ENCODE measurements at places on chromosomes 5 and 9.
A peak's percentile ranks its signal among the peaks of the same experiment; 100 is the strongest.

DNA sequence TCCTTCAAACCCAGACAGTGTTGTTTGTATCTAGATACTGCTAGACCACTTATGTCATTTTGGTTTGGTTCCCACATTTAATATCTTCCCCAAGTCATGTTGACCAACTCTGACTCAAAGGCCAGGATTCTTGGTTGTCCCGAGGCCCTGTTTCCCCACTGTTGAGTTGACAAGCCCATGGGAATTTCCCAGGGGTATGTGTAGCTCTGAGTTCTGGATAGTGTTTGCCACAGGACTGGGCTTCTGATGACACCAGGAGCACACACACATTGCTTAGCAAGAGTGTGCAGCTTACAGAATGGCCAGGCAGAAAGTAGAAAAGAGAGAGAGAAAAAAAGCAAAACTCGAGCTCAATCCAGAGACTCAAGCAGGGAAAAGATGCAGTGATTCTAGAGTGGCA lies 214.4 kb downstream of the NXNL2 start:
- DNase-seq, result no peak

DNA sequence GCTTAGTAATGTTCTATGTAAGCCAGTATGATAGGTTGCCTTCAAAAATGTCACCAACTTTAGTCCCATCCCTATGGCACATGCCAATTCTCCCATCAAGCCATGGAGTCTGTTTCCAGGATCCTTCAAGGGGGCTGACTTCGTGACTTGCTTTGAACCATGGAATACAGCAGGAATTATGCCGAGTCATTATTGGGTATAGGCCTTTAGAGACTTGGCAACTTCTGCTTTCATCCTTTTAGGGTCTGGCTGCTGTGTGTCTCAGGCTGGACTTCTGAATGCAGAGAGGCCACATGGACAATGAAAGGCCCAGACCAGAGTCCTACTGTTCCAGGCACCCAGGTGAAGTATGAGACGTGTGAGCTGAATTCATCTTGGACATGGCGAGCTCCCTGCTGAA lies 109.8 kb downstream of the DENND1A start:
- DNase-seq, result no peak

DNA sequence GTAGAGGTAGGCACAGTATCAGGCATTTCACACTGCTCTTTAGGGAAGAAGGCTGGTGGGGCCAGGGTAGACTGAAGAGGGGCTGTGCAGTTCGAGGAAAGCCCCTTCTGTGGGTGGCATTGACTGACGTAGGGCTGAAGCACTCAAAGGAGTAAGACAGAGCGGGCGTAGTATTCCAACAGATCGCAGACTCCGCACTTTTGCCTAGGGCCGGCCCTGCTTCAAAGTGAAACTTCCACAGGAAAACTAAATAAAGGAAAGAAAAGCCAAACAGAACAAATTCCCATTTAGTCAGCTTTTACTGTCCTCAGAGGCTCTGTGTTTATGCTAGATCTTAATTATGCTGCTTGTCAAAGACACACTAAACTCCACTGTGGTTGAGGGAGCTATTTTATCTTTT lies 493.0 kb upstream of the WWC1 start:
- DNase-seq, result no peak

- no peak for DNase-seq
Measured at GRCh38 chr5:68533571-68534084, 318.1 kb downstream of the PIK3R1 start.

GRCh38 chr5:87368601-87369000 lies 44.1 kb downstream of the CCNH start:
- DNase-seq, result no peak

- DNase-seq, result peak; percentile 43
Measured at GRCh38 chr5:225334-225733, 7.2 kb downstream of the SDHA start.

- no peak for DNase-seq
Measured at GRCh38 chr5:11596657-11597071, 307.6 kb downstream of the CTNND2 start.

DNA sequence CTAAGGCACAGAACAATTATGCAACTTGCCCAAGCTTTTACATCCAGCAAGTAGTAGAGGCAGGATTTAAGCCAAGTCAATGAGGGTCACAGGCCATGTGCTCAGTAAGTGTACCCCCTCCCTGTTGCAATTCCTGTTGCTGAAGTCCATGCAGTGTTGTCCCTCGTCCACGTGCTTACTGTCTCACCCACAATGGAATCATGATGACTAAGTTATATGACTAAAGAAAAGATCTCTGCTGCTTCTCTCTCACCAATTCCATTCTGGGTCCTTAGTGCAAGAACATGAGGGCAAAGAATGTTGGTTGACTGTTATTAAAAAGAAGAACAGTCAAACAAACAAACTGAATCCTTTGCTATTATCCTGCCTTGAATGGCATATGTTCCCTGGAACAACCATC lies 233.6 kb upstream of the SLC24A2 start:
- DNase-seq, result no peak

GRCh38 chr5:171639205-171639621 lies 146.4 kb upstream of the SMIM23 start:
- no peak for DNase-seq

GRCh38 chr5:51559921-51560658 lies 176.8 kb downstream of the ISL1 start:
- no peak for DNase-seq

- DNase-seq, result no peak
Measured at GRCh38 chr5:128949847-128950546, 15.3 kb upstream of the SLC27A6 start.

DNA sequence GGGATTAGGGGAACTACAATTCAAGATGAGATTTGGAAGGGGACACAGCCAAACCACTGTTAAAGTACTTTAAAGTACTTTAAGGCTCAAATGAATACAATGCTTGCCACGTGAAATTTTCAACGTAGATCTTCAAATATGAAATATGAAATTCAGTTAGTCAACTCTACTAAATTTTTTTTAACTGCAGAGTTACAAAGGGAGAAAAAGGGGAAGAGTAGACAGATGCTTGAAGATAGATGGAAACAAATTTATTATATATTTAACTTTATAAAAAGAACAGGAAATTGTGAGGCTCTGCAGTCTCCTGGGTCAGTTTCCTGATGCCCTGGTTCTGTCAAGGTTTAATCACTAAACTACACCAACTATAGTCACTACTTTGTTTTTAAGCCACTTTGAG lies 785.5 kb upstream of the DMAC1 start:
- no peak for DNase-seq

GRCh38 chr9:84874596-84874995 lies 205.1 kb downstream of the NTRK2 start:
- no peak for DNase-seq

GRCh38 chr5:32096891-32097595 lies 77.1 kb downstream of the GOLPH3 start:
- DNase-seq, result peak; percentile 30

GRCh38 chr9:79501546-79501945 lies 70.2 kb upstream of the TLE4 start:
- no peak for DNase-seq

GRCh38 chr9:114676901-114677300 lies 5.1 kb downstream of the TEX48 start:
- DNase-seq, result no peak

DNA sequence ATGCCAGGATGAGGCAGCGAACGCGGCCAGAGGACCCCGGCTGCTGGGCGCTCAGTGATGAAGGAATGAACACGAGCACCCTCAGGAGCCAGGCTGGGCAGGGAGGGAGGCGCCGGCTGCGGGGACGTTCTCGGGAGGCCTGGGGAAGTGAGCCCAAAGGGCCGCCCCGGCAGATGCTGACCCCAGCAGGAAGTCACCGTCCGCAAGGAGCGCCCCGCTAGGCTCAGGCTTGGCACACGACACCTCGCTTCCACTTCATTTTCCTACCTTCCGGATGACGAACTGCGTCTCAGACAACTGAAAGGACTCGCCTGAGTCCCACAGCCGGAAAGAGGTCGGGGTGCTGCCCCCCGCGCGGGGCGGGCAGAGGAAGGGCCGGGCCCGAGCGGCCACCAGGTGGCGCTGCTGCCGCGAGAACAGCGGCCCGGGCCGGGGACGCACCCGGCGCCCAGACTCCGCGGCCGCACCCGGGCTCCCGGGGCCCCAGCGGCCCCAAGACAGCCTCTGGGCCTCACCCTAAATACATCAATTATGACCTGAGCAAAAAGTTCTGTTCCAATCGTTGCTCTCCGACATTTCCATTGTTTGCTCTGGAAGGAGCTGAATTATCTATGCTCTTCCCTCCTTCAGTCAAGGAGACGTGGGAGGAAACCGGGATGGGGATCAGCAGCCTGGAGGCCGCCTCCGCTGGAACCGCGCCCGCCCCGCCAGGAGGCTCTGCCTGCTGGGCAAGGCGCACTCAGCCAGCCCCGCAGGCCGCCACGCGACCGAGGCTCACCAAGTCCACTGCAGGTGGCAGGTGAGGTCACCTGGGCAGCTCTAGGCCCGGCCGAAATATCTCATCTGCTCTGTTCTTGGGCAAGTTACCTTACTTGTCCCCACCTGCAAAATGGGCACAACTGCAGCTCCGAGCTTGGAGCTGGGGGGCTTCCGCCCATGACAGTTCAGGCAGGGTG lies 107.0 kb downstream of the ZNF354C start:
- DNase-seq, result peak; percentile 91

GRCh38 chr5:127040796-127041520 lies 10.6 kb upstream of the MARCHF3 start:
- DNase-seq, result no peak

DNA sequence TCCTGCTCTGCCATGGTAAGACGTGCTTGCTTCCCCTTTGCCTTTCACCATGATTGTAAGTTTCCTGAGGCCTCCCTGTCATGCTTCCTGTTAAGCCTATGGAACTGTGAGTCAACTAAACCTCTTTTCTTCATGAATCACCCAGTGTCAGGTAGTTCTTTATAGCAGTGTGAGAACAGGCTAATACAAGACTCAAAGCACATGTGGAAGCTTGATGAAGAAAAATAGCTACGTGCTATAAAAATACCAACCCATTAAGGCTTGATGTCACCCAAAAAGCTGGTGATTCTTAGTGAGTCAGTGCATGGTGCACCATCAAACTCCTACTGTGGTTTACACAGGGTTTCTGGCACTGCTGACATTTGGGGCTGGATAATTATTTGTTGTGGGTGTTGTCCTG lies 332.2 kb downstream of the TMEM167A start:
- no peak for DNase-seq
